ENCODE measurements at places on chromosomes 6 and 20.

- no peak for DNase-seq
Observed at GRCh38 chr6:56515081-56515905, 127.4 kb downstream of the DST start.

- DNase-seq, result no peak
Observed at GRCh38 chr6:3526962-3527650, 70.3 kb upstream of the SLC22A23 start.

GRCh38 chr6:46794068-46794467, 879 bp downstream of the MEP1A start:
- DNase-seq, result no peak

DNA sequence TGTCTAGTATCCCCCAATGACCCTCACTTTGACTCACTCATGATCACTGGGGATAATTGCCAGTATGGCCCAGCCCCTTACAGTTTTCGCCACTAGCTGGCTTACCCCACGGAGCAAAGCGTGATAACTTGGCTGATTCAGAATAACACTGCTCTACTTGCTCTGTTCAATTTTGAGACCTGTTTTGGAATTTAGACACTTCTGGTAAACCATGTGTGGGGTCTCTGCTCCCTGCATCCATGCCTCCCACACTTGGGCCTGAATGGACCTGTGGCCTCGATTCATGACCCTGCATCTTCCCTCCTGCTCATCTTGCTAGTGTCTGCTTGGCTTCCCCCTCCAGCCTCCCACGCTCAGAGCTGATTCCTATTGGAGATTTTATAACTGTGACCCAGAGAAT, 48.9 kb downstream of the FOXA2 start:
- DNase-seq, result no peak

DNA sequence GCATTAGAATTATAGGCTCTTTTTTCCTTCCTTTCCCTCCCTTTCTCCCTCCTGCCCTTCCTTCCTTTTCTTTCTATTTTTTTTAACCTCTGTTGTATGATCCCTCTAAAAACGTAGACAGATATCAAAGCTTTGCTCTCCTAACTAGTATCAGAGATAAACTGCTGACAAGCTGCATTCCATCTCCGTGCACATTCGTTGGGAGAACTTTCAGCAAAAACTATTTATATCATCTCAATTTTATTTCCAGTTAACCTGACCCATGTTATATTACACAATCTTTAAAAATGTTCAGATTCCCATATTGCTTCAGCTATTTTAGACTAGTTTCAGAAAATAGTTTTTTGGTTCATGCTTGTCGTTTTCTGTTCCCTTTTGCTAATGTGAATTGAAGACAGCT, 47.3 kb downstream of the RNF217 start:
- no peak for DNase-seq

GRCh38 chr6:13066820-13067219, 261.5 kb downstream of the TBC1D7 start:
- DNase-seq, result no peak

- peak; percentile 17 for DNase-seq
Observed at GRCh38 chr6:34189806-34190503, 44.1 kb upstream of the GRM4 start.

GRCh38 chr6:170259278-170259677, 31.6 kb downstream of the DLL1 start:
- no peak for DNase-seq

DNA sequence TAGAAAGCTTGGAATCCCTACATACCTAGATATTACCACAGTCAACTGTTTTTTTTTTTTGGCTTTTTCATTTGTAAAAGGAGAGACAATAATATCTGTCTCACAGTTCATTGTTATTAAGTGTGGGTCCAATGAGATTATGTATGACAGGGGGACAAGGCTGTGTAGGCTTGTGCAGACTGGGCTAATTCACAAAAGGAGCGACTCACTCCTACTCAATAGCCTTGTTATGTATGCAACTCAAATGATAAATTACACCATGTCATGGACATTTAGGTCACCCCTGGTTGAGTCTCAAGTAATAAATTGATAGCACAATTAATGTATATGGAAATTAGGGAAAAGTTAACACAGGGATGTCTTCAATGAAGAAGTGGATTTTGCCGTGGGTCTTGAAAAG, 208.2 kb upstream of the MAP3K7 start:
- no peak for DNase-seq

GRCh38 chr6:139520321-139520768, 145.9 kb upstream of the CITED2 start:
- no peak for DNase-seq

DNA sequence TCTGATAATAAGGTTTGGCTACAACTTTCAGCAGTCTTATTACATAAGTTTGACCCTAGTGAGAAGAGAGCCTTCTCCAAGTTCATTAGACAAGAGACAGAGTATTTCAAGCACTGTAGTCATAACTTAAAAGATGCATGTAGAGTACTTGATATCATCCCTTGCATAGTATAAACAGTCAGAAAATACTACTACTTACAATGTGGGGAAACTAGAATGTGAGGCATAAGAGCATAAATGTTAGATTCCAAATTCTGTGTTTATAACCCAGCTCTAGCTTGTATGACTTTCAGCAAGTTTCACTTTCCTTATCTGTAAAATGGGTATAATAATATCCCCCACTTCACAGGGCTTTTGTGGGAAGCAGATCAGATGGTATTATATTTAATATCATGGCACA, 56.8 kb upstream of the TMEM200A start:
- DNase-seq, result no peak

GRCh38 chr6:152952866-152953509, 29.9 kb downstream of the FBXO5 start:
- no peak for DNase-seq

DNA sequence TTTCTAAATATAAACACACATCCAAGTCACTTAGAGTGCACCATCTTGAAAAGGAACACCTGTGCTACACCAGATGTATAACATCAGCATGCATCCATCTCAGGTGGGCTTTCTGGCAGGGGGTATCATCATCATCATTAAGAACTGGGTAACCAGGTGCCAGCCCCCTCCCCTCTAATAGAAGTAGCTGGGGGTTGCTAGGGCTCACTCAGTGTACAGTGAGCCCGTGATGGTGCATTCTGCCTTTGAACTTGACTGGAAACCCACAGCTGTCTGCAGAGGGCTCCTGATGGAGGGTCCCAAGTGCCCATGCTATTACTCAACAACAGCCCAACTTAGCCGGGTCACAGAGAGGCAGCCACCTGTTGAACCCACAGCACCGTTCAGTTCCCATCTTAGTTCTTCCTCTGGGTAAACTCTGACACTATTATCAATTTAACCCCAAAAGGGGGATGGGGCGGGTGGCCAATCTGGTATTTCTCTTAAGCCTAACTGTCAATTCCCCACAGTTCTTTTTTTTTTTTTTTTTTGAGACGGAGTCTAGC, 32.7 kb upstream of the CCND3 start:
- no peak for DNase-seq

GRCh38 chr6:143596866-143597265, 80.9 kb upstream of the PHACTR2 start:
- DNase-seq, result no peak

DNA sequence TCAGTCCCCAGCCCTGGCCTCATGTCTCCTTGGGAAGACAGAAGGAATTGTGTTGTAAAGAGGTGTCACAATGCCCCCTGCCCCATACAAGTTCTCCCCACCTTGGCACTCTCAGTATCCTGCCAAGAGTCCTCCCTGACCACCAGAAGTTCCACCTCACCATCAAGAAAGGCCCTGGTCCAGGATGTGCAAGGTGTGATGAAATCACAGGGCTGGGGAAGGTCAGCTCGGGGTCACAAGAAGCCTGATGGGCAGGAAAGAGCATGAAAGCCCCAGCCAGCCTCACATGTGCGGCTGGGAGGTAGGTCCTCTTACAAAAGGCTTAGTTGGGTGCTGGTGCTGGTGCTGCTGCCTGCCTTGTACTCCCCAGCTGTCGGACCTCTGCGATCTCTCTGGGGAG, 12.9 kb upstream of the C6orf132 start:
- DNase-seq, result no peak

GRCh38 chr6:33974030-33974429, 170.2 kb upstream of the MLN start:
- DNase-seq, result no peak

- DNase-seq, result no peak
Observed at GRCh38 chr6:167078745-167079144, 44.2 kb upstream of the CCR6 start.

DNA sequence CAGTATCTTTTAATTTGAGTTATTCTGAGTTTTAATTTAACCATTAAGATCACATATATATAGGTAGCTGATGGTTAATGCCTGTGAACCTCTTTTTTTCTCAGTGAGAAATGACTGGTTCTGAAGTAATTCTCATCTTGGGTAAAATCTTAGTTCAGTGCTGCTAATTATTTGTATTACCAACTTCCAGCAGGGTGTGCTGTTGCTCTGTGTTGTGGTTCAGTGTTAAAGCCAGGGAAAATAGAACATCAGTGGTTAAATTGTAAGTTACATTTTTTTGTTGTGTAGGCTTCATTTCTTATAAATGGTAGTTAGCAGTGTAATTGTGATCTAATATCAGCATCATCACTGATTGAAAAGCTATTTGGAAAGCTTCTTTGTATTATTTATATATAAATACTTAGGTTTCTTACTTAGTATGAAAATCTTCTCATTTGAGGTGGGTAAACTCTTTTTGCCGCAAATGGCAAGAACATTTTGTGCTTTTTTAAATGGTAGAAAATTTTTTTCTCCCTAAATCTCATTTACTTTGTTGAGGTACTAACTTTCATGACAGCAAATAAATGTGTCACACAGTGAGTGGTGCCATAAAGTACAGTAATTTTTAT, 43.7 kb downstream of the CDC5L start:
- no peak for DNase-seq

Measured in stimulated activated CD8-positive, alpha-beta memory T cell treated with anti-CD3 and anti-CD28 coated beads, Interleukin-15, amount 100 ng/mL, for 4 hours (primary cell).